ENCODE measurements at places on chromosomes 4 and X. TPM values are rescaled to one million over a fixed set of nuclear protein-coding genes. Genes with fewer than 3 reads are reported as not detected.

DNA sequence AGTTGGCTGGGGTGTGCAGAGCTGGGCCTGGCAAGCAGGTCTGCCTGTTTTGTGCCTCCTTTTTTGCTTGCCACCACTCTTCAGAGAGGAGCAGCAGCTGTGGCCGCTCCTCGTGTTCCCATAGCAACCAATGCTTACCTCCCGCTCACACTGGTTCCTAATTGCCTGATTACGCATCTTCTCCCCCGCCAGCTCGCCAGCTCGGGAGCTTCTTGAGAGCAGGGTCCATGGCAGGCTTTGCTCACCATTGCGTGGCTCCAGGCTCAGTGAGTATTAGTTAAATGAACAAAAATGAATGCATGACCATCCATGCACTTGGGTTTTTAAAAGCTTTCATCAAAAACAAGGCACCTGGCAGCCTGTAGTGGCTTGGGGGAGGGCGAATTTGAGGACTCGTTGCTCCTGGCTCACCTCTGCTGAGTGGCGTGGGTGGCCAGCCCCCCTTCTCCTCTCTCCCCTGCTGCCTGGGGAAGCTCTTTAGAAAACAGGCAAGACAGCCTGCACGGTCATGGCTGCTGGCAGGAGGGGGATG, 14.2 kb upstream of the PJA1 start:
- no peak for DNase-seq

GRCh38 chrX:63657821-63658220, 127.2 kb downstream of the ARHGEF9 start:
- DNase-seq: no peak

Gene PDGFC
- 19.4 TPM for total RNA-seq

Gene HHIP
- total RNA-seq: 0.25 TPM

- no peak for DNase-seq
Measured at GRCh38 chr4:106806158-106806797, 229.8 kb downstream of the DKK2 start.

Gene CXCL3
- not detected for total RNA-seq

Gene SMIM9
- total RNA-seq: not detected

Gene RNF150
- total RNA-seq: 9.1 TPM

DNA sequence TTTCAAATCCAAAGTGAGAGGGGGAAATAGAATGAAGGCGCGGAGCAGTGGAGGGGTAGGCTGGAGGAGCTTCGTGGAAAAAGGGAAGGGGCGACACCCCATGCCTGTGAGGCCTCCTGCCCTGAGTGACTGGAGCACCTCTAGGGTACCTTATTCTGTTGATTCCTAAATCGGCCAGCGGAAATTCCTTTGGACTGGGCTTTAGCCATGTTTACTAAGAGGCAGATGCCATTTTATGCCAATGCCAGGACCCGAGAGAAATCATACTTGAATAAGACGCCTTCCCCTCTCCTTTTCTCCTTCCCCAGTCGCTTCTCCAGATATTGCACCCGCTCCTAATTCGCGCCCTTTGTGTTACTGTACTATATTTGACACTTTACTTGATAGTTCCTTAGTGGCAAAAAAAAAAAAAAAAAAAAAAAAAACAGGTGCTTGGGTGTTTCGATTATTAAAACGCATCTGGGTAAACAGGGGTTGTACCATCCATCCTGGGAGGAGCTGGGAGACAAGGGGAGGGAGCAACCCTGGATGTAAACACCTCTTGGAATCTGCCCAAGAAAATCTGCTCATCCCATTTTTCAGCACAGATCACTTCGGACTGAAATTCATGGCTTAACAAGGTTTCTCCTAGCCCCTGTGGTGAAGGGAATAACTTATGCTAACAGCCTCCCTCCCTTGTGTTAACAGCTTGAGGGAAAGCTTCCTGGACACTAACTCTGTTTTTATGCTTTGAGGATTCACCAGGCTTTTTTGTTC, 1.5 kb downstream of the BMP3 start:
- no peak for DNase-seq

GRCh38 chr4:106494066-106494465, 125.5 kb upstream of the GIMD1 start:
- DNase-seq: no peak

DNA sequence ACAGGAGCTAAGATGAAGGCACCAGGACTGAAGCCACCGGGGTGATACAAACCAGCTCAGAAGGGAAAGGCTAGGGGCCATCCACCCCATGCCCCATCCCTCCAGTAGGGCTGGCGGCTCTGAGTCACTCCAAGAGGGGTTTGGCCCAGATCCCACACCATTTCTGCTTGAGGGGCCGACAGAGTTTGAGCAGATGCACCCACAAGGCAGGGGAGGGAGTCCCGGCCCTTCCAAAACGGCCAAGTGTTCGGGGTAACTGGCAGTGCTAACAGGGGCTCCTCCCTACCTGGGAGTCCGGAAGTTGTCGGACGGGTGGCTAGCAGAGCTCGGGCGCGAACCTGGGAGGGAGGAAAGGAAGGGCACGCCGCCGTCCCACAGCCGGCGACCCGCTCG, 412 bp downstream of the SLC10A3 start:
- DNase-seq: no peak

GRCh38 chr4:79308137-79308536, 17.7 kb downstream of the NAA11 start:
- DNase-seq: no peak

DNA sequence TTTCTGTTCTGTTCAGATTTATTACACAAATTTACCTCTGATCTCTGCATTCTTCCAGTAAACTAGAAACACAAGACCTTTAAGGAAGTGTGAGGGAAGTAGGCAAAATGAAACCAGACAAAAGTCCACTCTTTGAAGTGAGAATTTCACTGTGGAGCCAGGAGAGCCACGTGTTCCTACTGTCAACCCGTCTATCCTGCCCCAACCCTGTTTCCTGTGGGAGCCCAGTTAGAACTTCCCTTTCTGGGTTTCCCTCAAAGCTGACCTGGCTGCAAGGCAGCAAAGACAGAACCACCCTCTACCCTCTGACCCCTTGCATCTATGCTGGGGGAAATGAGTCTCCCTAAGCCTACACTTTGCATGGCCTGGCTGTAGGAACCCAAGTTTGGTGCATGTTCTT, 40.0 kb downstream of the TMEM144 start:
- no peak for DNase-seq

- DNase-seq: no peak
Measured at GRCh38 chrX:46375831-46376230, 169.4 kb downstream of the ZNF674 start.

DNA sequence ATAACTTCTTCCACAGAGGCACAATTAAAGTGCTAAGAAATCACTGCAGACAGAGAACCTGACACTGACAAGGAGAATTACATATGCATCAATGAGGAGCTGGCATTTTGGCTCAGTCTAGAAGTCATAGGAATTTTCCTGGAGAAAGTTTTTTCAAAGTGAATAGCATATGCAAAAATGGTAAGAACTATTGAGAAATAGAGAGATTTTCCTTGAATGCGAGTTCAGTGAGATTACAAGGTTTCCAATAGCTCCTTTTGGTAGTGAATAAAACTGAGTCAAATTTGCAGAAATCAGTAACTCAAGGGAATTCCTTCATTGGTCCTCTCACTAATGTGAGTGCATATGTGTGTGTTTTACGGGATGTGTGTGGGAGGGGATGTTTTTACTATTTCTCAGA, 557.5 kb downstream of the PPARGC1A start:
- DNase-seq: no peak

- no peak for DNase-seq
Measured at GRCh38 chr4:174066611-174067205, 216.8 kb downstream of the FBXO8 start.

DNA sequence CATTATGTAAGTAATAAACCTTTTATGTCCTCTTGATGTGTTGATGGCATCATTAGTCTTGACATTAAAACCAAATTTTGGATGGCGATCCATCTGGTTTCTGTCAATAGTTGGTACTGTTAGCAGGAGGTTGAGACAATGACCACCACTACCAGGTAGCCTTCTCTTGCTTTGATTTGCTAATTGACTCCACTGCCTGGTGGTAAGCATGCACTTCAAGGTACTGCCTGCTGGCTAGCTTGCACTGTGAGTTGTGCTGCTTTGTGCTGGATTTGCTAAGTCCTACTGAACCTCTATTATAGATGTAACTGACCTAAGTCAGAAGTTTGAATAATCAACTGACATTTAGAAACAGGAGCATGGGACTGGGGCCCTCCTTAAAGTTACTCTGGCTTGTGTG, 46.3 kb downstream of the ATP1B4 start:
- no peak for DNase-seq

DNA sequence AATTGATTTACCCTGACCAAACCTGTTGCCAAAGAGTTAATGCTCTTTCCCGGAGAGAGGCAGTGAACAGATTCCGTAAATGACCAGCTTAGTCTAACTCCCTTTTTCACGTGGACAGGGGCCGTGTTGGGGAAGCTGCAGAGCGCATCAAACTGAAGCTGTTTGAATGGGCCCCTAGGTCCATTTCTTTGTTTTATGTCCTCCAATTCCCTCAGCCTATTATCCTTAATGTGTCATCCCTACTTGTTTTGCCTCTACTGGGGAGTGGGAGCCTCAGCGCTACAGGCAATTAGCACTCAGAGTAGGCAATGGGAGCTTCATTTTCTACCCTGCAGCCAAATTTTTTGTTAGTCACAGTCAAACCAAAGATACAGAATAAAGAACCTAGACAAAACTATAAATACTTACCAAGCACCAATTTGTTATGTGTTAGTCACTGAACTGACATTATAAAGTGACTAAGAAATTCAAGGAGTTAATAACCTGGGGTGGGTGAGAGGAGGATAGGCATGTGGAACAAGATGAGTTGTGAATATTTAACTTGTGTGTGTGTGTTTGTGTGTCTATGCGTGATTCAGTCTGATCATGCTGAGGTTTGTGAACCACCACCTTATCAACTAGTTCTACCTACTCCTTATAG, 417.4 kb downstream of the PACRGL start:
- DNase-seq: no peak

Gene SPATA18
- total RNA-seq: 15.2 TPM

Gene HSFX1
- total RNA-seq: 1.2 TPM

DNA sequence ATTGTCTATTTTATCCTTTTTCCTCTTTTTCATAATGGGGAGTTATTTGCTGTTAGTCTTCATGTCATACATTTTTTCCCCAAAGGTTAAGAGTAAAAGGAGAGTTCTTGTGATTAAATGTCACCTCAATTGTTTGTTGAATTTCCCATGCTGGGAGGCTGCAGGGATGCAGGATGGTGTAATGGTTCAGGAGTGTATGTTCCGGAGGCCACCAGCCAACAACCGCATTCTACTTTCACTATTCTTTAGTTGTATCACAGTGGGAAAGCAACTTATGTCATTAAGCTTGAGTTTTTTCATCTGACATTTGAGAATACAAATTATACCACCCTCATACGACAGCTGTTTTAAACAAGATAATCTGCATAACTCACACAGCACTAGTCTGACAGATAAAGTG, 15.4 kb downstream of the AFP start:
- no peak for DNase-seq

GRCh38 chr4:39539089-39539611, 11.9 kb upstream of the UGDH start:
- no peak for DNase-seq

Gene RHOXF1
- total RNA-seq: not detected

Gene CPZ
- total RNA-seq: 26.3 TPM

- no peak for DNase-seq
Measured at GRCh38 chr4:13399257-13399656, 84.9 kb downstream of the RAB28 start.

- DNase-seq: no peak
Measured at GRCh38 chr4:57943682-57944081, 833.5 kb upstream of the IGFBP7 start.
